ENCODE measurements at places on chromosomes 4 and X. TPM values are rescaled to one million over a fixed set of nuclear protein-coding genes. Genes with fewer than 3 reads are reported as not detected.
A peak's percentile ranks its signal among the peaks of the same experiment; 100 is the strongest.

Gene RAB41
- not detected for total RNA-seq

Gene SLITRK2
- total RNA-seq = 0.10 TPM

GRCh38 chr4:128573781-128574508, 235.6 kb upstream of the JADE1 start:
- no peaks in the 10 kb centered on the region for H3K27me3 ChIP-seq
- H3K4me1 ChIP-seq = peaks cover 12% of the 10 kb centered on the region
- no peak overlapping the region for H3K27ac ChIP-seq
- DNase-seq = no peak
- no peak overlapping the region for H3K4me3 ChIP-seq

DNA sequence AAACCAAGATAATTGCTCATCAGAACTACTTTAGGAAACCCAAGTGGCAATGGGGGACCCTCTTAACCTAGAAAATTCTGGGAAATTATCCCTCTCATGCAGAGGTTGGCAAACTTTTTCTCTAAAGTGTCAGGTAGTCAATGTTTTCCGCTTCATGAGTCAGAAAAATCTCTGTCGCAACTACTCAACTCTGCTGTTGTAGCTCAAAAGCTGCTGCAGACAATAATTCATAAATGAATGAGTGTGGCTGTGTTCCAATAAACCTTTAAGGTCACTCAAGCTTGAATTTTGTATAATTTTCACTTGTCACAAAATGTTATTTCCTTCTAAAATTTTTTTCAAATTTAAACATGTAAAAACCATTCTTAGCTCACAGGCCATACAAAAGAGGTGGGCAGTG, 193.4 kb upstream of the MID1 start:
- H3K36me3 ChIP-seq = no peaks in the 10 kb centered on the region
- no peak overlapping the region for H3K4me3 ChIP-seq
- no peaks in the 10 kb centered on the region for H3K4me1 ChIP-seq
- no peak for DNase-seq
- no peaks in the 10 kb centered on the region for H3K27me3 ChIP-seq
- H3K27ac ChIP-seq = no peak overlapping the region

DNA sequence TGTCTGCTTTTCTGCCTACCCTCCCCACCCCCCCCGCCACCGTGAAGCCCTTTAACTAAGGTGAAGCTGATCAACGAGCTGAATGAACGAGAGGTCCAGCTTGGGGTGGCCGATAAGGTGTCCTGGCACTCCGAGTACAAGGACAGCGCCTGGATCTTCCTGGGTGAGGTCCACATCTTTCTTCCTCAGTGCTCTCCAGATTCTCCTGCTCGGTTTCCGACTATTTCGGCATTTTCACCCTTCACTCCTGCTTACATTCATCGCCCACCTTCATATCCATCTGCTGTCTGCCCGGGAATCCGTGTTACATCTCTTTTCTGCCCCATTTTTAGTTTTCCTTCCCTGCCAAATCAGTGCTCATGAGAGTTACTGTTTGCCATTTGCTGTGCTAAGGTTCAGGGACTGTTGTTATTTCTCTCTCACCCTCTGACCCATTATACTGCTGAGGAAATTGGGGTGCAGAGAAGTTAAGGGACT, 459 bp downstream of the RBMX2 start:
- H3K36me3 ChIP-seq = peaks cover 3% of the 10 kb centered on the region
- H3K27ac ChIP-seq = peak overlapping the region; percentile 65
- no peak for DNase-seq

Measured in endothelial cell (in vitro differentiated cells).